ENCODE measurements at places on chromosomes 7 and 10.

GRCh38 chr10:70685455-70685911, 13.2 kb downstream of the ADAMTS14 start:
- DNase-seq: no peak

DNA sequence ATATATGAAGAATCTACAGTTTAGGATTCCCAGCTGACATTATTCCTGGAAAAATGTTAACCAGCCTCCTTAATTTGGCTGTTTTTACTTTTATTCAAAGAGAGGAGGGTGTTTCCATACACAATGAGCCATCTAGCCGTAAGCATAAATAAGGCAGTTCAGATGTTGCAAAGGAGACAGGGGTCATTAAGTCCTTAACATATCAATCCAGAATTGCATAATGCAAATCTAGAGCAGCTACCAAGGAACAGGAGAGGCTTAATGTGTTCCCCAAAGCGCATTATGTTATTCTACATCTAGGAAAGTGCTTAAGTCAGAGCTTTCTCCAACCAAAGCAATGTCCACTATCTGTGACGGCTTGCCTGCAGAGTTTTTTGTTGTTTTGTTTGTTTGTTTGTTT, 32.4 kb upstream of the TCF7L2 start:
- DNase-seq: no peak

DNA sequence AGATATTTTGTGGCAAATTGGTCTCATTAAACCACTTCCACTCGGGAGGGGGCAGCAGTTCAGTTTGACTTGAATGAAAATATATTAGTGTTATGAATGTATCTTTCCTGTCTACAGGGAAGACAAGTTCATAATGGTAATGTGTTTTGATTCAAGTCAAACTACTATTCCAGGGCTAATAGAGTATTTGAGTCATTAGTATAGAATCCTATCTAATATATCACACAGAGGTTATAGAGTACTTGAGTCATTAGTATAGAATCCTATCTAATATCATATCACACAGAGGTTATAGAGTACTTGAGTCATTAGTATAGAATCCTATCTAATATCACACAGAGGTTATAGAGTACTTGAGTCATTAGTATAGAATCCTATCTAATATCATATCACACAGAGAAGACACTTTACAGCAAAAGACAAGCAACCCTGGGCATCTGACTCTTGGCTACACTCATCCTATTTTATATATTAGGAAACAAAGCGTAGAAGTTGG, 199.7 kb upstream of the MAGI2 start:
- DNase-seq: no peak

DNA sequence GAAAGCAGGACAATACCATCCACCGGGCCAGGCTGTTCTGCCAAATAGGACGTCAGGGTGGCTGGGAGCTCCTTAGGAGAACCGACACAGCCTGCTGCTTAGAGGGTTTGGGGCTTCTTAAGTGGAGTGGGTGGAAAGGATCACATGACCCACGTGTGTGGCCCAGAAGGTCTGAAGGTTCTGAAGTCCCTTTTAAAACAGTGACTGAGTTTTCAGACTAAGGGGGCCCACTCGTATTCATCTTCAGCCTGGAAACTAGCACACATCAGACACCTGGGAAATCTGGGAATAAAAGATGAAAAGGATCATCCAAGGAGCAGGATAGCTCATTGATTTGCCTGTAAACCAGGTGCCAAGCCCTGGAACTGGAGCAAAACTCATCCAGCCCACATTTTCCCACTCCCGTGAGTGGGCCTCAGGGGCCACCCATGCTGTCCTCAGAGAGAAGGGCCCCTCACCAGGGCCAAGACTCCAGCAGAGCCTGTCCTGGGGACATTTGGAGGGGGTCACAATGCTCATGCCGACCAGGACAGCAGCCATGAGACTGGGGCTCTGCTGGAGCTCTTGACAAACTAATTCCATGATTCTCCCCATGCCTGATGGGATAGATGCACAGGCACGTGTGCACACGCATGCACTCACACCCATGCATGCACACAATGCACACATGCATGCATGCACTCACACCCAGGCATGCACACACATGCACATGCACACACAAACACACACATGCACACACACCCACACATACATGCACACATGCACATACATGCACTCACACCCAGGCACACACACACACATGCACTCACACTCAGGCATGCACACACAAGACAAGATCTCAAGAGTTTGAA, 168.8 kb upstream of the PPP2R2D start:
- no peak for DNase-seq

DNA sequence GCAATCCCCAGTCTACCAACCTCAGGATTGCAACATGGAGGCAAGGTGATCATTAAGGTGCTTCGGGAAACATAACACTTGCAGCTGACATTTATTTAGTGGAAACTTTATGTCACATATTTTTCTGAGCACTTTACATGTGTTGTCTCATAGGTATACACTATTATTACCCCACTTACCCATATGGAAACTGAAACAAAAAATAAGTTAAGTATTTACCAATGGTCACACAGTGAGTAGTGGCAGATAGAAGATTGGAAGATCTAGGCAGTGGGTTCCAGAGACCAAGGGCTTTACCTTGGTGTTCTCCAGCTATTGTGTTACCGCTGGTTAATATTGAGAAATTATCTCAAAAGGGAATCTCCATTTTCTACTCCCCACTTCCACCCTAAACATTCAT, 1279.1 kb upstream of the SORCS1 start:
- DNase-seq: no peak

DNA sequence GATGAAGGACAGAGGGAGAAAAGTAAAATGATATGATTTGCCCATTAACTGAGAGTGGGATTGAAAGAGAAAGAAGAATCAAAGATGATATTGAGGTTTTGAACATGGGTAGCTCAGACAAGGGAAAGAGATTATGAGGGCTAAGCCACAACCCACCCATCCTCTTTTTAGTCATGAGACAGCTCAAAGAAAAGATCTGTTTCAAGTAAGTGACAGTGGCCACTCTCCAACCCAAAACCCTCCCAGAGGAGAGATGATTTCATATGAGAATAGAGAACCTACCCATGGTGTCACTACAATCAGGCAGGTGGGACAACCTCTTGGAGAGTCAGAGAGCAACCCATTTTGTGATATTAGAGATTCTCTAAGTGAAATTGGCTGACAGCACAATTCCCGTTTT, 32.2 kb downstream of the PLXNA4 start:
- no peak for DNase-seq

GRCh38 chr7:151428378-151429236, 11.3 kb downstream of the CRYGN start:
- no peak for DNase-seq

- no peak for DNase-seq
These were observed 51.8 kb upstream of the DNAAF5 start for GRCh38 chr7:674454-675410.

DNA sequence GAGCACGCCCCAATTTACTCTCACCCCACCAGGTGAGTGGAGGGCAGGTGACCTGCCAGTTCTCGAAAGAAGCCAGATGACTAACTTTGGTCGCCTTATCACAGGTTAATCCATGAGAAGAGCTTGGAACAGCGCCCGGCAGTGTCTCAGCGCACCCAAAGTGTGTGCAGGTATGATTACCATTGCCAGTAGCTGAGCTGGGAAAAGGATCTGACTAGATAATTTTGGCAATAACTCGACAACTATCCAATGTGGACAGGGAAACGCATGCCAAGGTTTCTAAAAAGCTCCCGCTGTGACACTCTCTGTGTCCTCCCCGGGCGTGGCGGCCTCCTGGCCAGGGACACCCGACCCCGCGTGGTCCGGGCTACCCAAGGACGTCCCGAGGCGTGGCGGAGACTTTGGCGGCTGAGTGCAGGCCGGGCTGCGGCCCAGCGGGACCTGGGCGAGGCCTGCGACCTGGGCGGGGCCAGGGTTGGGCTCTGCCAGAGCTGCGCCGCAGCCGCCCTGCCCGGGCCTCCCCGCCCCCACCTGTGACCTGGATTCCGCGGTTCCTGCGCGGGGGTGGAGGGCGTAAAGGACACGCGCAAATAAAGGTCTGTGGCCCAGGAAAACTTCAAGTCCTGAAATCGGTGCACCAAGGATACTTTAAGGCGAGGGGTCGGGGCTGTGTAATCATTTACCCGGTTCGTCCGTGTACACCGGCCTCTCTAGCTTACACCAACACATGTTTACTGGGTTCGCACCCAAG, 13.7 kb upstream of the WAPL start:
- no peak for DNase-seq

DNA sequence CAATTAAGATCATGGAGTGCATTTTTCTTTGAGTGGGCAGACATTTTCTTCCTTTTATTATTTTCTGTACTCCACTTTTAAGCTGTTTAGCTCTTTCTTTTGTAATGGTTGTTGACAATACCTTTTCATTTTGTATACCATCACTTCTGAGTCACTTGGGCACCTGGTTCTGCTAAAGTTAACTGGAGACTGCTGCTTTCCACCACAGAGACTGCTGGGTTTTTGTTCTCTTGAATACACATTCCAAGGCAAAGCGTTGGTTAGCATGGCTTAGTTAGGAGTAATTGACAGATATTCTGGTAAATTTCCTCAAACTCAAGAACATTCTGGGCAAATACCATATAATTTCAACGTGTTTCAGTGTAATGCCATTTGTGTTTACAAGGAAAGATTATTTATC, 541.9 kb upstream of the CELF2 start:
- no peak for DNase-seq

DNA sequence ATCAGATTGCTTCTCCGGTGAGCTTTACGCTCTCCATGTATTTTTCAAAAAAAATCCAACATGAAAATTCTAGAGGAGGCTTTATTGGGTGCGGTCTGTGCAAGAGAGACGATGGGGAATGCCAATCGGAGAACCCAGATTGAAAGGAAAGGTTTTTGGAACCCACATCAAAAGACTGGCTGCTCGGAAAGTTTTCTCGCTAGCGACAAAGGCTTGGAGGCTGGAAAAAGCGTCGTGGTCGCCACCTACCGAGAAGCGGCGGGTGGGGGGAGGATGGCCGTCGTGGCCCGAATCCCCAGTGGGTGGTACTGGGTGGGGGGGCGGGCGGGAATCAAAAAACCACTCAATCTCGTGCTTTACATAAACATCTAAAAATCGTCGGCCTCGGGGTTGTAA, 1.1 kb upstream of the GTF2I start:
- peak; percentile 36 for DNase-seq

- peak; percentile 33 for DNase-seq
These were observed 27.4 kb upstream of the LOXL4 start for GRCh38 chr10:98295401-98295811.

GRCh38 chr10:10828623-10829022, 189.0 kb upstream of the CELF2 start:
- no peak for DNase-seq

GRCh38 chr7:30306976-30307375, 22.6 kb downstream of the ZNRF2 start:
- no peak for DNase-seq

DNA sequence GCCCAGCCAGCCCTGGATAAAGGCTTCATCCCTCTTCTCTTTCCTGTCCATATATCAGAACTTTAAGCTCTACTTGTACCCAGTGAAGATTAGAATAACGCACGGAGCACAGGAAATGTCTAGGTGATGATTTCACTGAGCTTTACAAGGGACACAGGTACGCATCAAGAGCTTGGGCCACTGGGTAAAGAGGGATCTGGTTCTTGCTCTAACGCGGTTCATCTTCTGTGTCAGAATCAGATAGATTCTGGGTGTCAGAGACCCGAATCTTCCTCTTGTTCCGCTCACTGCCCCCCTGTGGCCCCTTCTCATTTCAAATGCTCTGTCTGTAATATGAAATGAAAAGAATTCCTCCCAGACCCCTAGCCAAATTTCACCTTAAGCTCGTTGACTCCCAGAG, 24.7 kb downstream of the IL2RA start:
- no peak for DNase-seq

- DNase-seq: no peak
These were observed 105.2 kb downstream of the PRKCQ start for GRCh38 chr10:6474871-6475270.

GRCh38 chr10:129626309-129626708, 159.3 kb downstream of the MGMT start:
- DNase-seq: no peak

DNA sequence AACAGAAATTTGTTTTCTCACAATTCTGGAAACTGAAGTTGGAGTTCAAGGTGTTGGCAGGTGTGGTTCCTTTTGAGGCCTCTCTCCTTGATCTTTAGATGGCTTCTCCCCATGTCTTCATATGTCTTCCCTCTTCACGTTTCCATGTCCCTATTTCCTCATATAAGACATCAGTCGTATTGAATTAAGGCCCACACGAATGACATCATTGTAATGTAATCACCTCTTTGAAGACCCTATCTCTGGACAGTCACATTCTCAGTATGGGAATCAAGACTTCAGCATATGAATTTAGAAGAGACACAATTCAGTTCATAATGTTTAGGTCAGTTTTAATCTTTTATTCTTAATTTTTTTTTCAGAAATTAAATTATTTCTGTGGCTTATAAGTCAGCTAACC, 19.8 kb downstream of the VTI1A start:
- DNase-seq: no peak

GRCh38 chr7:121440857-121441503, 44.9 kb upstream of the FAM3C start:
- peak; percentile 34 for DNase-seq

GRCh38 chr10:48520184-48520506, 84.7 kb downstream of the ARHGAP22 start:
- DNase-seq: no peak

DNA sequence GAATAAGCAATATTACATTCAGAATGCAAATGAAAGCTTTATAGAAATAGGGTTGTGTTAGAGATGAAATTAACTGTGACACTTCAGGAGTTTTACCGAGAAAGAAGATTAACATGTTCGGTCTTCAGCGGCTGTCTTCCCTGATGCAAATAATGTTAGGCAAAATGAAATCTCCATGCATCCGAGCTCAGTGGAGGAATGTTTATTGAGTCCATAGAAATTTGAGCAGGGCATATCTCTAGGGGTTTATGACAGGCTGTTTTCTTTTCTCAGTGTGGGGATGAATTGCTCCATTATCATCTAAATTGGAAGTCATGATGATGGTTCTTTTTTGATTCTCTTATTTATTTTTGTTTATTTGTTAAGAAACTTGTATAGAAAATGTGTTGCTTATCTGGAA, 31.7 kb downstream of the DYNC1I1 start:
- DNase-seq: no peak

DNA sequence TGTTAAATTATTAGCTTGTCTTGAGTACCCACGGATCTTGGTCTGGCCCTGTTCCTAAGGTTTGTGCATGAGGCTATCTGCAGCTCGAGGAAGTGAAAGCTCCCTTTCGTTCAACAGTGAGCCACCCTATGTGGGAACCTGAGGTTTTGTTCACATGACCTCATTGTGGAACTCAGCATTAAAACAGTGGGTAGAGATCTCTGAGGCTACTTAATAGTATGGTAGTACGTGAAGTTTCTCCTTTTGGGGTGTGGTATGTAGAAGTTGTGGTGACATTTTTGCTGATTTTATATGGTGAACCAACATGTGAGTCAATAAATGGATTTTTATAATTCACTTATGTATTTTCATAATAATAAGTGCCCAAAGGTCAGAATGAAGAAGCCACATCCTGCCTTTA, 252.7 kb upstream of the FERD3L start:
- DNase-seq: peak; percentile 16

- peak; percentile 44 for DNase-seq
These were observed 70.9 kb downstream of the GCC1 start for GRCh38 chr7:127514499-127514898.
